ENCODE measurements at places on chromosomes 1 and 21.

DNA sequence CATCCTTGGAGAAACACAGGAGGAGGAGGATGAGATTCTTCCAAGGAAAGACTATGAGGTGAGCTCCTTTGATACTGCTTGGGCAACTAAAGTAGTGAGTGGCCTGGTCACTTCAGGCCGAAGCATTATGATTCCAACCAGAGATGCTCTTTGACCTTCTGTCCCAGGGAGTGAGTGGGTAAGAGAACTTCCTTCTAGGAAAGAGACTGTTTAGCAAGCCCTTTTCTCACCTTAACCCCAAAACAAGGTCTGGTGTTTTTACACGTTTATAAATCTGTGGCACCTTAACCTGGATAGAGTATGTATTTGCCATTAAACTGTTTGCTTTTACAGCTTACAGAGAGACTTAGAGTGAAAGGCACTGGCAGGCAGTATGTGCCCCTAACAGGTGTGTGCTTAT lies 1.1 kb downstream of the CLCN6 start:
- DNase-seq: no peak

DNA sequence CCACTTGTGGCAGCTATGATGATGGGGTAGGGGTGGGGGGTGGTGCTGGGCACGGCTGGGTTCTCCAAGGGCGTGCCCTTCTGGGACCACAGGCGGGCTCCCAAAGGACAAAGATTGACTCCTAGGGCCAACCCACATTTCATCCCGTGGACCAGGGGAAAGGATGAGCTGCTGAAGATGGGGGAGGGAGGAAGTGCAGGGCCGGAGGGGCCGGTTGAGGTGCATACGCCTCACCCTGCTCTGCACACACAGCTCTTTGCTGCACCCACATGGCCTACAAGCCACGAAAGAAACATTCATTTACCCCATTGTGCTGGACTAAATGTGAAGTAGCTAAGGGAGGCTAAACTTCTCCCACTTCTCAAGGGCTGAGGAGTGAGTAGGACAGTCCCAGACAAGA lies 34.2 kb upstream of the GNPAT start:
- no peak for DNase-seq

GRCh38 chr1:218499011-218499691 lies 154.0 kb downstream of the TGFB2 start:
- DNase-seq: no peak

GRCh38 chr1:224298346-224299330 lies 31.3 kb downstream of the NVL start:
- DNase-seq: no peak

- DNase-seq: peak; percentile 67
Observed at GRCh38 chr1:183635099-183635605, 431 bp downstream of the ARPC5 start.

DNA sequence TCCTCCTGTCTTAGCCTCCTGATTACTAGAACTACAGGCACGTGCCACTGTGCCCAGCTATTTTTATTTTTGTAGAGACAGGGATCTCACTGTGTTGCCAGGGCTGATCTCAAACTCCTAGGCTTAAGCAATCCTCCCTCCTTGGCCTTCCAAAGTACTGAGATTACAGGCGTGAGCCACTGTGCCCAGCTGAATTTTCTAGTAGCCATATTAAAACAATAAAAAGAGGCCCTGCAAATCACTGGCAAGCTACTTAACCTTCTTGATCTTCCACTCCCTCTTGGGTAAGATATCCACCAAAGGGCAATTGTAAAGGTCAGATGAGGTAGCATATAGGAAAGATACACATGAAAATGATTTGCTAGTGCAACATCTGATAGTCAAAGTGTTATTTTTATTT lies 65.6 kb upstream of the SRSF10 start:
- no peak for DNase-seq

GRCh38 chr1:244341455-244342450 lies 110.0 kb downstream of the ADSS2 start:
- DNase-seq: no peak

DNA sequence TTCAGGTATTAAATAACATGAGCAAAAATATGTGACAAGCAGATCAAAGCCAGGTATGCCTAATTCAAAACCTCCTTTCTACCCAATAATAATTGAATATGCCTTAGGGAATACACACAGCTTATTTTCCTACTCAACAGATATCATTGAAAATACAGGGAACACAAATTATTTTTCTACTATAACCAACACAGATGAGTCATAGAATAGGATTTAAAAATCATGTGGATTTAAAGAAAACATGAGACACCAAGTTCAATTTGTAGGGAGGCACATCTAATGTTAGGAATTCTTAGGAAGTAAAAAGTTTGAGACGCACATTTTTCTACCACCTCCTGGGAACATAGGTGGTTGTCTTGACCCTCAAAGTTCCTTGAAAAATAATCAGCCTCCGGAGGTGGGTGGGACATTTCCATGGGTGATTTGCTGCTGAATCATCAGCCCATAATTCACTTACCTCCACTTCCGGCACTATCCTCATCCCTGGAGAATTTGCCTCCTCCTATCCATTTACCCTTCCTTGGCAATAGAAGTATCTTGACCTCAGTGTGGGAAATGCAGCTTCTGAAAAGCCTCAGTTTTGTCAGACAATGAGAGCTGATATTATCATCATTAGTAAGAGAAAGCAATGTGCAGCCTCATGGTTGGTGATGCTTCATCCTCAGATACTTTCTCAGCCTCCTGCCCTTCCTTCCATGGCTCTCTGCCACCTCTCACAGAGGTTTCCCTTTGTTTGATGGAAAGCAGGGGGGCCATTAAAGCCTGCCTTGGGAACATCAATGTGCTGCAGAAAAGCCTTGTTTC lies 33.5 kb upstream of the RGS4 start:
- peak; percentile 35 for DNase-seq

DNA sequence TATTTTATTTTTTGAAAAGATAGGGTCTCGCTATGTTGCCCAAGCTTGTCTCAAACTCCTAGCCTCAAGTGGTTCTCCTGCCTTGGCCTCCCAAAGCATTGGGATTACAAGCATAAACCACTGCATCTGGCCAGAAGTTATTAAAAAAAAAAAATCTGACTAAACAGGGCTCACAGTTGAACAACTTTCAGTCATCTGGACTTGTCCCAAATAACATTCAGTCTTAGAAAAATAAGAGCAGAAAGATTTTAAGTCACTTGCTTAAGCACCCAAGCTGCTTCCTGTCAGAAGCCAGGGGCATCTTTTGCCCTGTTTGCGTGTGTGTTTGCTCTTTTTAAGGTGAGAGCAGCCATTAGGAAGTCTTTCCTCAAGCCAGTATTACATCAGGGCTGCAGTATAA lies 286.8 kb downstream of the LMO4 start:
- DNase-seq: no peak

GRCh38 chr1:22739648-22740385 lies 29.2 kb downstream of the EPHB2 start:
- DNase-seq: peak; percentile 37

DNA sequence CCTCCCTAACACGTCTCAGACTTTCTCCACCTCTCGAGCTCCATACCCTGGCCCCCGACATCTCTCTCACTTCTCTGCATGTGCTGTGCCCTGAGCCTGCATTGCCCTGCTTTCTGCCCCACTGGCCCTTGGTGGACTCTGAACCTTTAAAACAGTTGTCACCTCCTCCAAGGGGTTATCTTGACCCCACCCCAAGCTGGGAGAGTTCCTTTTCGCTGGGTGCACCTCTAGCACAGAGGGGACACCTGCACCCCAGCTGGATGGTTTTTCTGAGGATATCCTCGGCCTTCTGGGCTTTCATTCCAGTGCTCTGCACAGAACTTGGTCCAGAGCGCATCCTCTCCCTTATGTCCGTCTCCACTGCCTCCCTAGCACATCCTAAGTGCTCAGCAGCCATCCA lies 4.2 kb upstream of the CDCP2 start:
- DNase-seq: no peak

DNA sequence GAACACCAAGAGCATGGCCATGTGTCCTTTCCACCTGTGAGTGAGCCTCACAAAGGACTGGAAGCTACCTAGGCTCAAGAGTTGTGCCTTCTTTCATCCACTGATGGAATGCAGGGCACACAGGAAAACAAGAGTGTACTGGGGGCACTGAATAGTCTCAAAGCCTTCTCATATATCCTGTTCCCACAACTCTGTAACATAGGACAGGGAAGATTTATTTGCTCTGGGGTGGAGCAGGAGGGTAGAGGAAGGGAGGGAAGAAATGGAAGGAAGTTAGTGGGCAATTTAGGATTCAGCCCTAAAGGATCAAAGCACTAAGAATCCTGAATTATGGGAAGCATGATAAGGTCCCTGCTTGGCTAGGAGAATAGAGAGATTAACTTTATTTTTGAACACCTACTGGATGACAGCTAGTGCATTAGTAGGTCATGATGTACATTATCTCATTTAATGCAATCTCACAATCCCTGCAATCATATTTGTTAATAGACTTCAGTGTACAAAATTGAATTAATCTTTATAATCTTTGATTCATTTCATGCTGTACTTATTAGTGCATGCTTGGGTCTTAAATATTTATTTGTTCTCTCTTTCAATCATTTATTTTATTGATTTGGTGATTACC lies 27.0 kb upstream of the RGS16 start:
- no peak for DNase-seq

DNA sequence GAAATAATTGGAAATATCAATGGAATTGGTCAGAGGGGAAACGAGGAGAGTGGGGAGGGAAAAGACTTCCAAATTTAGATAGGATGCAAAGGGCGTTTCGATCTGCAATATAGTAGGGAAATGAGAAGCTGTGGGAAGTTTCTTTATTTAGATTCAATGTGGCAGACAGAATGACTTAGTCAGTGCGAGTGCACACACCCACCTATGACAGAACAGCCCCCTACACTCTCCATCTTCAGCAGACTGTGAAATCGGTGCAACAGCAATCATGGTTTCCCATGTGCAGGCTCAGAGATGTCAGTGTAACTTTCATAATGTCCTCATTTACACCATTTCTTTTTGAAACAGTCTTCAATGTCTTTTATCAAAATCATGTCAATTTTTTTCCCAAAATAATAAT lies 46.0 kb downstream of the DIP2A start:
- DNase-seq: no peak

DNA sequence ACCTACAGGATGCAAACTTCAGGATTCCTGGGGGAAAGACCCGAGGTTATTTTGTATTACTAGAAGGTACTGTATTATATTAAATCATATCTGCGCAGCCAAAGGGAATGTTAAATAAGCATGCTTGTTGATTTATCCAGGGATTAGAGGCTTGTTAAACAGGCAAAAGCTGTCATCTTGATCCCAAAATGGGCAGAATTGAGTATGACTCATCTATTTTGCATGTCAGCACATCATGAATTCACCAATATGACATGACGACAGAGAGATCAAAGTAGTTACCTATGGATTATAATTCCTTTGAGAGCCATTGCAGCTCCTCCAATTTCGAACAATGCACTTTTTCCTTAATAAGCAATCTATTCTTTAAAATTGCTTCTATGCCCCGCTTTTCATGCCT lies 66.1 kb downstream of the TBX15 start:
- no peak for DNase-seq

DNA sequence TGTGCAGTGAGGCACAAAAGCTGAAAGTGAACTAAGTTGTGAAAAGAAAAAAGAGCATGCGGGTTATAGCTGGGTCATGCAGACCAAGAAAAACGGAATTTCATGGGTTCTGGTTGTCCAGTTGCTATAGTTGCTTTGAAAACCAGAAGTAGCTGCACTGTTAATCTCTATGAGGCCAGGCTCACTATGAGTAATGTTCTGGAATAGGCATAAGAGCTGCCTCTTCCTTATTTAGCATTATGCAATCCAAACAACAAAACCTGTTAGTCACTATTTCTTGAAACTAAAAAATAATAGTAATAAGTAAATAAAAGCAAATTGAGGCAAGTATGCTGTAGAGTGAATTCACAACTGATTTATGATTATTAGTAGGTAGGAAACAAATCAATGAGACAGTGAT lies 1383.7 kb downstream of the MRPL39 start:
- no peak for DNase-seq

- DNase-seq: no peak
Observed at GRCh38 chr1:59039551-59039950, 255.7 kb upstream of the JUN start.

GRCh38 chr1:51172811-51173210 lies 63.3 kb upstream of the RNF11 start:
- no peak for DNase-seq

- no peak for DNase-seq
Observed at GRCh38 chr1:50060279-50060678, 36.5 kb upstream of the AGBL4 start.

DNA sequence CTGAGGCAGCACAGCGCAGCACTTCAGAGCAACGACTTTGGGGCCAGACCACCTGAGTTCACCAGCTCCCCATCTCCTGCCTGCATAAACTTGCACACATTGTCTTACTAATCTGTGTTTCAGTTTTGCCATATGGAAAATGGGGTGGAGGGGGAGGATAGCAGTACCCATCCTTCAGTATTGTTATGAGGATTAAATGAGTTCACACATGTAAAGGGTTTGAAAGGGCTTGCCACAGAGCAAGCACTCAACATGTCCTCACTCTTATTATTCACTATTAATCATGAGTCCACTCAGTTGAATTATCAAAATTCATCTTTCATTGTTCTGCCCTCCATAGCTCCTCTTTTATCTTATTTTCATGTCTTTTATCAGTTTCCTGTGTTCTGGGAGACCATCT lies 40.1 kb upstream of the BMP8B start:
- DNase-seq: no peak

- no peak for DNase-seq
Observed at GRCh38 chr1:39391691-39392679, 99.5 kb upstream of the BMP8A start.

- no peak for DNase-seq
Observed at GRCh38 chr1:29344336-29344735, 108.0 kb downstream of the PTPRU start.

DNA sequence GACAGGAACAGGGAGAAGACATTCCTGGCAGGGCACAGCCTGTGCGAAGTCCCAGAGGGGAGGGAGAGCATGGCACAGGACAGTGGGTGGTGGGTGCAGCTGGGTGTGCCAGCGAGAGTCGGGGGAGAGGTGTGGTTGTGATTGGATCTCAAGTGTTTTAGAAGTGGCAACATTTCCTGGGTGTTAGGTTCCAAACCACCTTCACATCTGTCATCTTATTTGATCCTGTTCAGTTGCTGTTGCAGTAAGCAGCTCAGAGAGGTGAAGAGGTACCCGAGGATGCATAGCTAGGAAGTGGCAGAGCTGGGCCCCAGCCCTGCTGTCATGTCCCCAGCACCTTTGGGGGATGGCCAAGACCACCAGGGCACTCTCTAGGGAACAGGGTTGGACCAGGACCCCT lies 22.0 kb upstream of the DISP3 start:
- DNase-seq: no peak

DNA sequence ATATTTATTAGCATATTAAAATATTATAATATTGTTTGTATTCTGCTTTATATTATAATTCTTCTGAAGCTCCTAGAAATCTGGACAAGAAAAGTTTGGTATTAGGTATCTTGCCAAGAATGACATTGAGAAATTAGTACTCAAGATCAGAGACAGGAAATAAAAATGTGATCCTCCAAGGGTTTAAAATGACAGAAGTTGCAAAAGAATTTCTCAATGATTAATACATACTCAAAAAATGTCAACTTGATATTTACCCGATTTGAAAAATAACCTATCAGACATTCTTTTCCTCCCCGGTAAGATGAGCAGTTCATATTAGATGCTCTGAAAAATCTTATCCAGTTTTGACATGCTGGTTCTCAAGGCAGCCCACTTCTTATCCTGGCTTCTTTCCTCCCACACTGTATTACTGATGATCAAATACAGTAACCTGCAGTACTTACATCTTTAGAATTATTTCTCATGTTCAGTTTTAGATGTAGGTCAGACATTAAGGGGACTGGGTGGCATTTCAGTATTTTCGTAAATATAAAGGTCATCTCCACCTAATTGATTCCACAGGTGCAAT lies 55.3 kb downstream of the CACHD1 start:
- DNase-seq: no peak

- no peak for DNase-seq
Observed at GRCh38 chr1:205416322-205416721, 5.5 kb downstream of the LEMD1 start.
